GM04504 (cell line): ENCODE measurements at places on chromosomes 6 and 20.
A peak's percentile ranks its signal among the peaks of the same experiment; 100 is the strongest.

GRCh38 chr6:47836046-47836445 lies 54.2 kb downstream of the OPN5 start:
- no peak for DNase-seq

- DNase-seq: no peak
These were observed 178.6 kb downstream of the BACH2 start for GRCh38 chr6:90118069-90118468.

DNA sequence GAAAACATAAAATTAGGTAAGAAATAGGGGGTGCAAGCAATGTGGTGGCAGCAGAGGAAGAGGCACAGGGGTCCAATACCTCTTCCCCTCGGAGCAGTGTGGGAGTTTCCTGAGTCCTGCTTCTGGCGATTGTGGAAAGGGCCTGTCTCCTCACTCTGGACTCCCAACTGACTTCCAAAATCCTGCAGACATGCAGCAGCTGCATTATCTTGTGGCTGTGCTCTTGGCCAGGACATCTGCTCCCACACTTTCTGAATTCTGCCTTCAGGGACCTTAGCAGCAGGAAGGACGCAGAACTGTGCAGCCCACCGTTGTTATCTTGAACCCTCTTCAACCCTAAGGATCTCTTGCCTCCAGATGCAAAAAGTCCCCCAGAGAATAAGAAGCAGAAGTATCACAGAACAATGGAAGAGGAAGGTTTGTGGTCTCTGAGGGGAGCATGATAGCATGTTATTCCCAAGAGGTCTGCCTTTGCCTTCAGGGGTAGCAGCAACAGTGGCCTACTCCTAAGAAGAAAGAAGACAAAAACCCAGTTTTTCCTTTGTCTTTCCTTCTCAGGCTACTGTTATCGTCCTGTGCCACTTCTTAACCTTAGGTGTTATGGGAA lies 102.5 kb upstream of the EMILIN3 start:
- DNase-seq: no peak

DNA sequence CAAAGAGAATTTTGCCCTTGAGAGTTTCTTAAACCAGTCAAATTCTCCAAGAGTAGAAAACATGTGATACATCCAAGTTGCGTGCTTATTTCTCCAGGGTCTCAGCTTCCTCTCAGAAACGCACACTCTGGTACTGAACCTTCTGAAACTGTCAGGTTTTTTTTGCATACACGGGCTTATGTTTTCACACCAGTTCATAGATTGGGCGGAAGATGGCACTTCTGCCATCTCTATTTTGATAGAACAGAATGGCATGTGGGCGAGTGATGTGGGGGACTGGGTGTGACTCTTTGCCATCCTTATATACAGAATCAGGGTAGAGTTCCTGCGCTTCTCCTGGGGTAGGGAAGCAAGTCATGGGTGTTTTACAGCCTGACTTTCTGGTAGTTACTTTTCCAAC lies 56.4 kb downstream of the ADTRP start:
- DNase-seq: no peak

- DNase-seq: no peak
These were observed 77.8 kb downstream of the STMND1 start for GRCh38 chr6:17179530-17180073.

- DNase-seq: no peak
These were observed 48.9 kb downstream of the DCBLD1 start for GRCh38 chr6:117531346-117531745.

GRCh38 chr6:15263780-15264374 lies 18.0 kb downstream of the JARID2 start:
- DNase-seq: no peak

GRCh38 chr6:150934380-150934779 lies 68.9 kb downstream of the MTHFD1L start:
- peak; percentile 80 for DNase-seq

DNA sequence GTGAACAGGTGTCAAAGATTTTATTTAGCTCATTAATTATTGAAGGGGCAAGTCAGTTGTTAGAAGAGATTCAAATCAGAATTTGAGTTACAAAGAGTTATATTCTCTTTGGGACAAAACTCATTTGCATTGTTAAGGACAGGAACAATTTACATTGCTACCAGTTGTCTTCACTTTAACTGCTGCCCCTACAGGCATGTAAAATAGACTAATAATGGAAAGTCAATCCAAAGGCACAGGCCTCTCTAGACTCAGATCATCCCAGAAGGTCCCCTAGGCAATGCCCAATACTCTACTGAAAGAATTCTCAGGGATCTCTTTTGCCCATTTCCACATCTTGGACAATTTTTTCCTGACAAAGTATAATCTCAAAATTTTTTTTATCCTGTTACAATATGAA lies 95.7 kb downstream of the SCP2D1 start:
- DNase-seq: no peak
